COR-L47 (cell line): ENCODE measurements at places on chromosomes 16 and 17.

- DNase-seq: no peak
Observed at GRCh38 chr17:31488982-31489294, 97.5 kb downstream of the RAB11FIP4 start.

DNA sequence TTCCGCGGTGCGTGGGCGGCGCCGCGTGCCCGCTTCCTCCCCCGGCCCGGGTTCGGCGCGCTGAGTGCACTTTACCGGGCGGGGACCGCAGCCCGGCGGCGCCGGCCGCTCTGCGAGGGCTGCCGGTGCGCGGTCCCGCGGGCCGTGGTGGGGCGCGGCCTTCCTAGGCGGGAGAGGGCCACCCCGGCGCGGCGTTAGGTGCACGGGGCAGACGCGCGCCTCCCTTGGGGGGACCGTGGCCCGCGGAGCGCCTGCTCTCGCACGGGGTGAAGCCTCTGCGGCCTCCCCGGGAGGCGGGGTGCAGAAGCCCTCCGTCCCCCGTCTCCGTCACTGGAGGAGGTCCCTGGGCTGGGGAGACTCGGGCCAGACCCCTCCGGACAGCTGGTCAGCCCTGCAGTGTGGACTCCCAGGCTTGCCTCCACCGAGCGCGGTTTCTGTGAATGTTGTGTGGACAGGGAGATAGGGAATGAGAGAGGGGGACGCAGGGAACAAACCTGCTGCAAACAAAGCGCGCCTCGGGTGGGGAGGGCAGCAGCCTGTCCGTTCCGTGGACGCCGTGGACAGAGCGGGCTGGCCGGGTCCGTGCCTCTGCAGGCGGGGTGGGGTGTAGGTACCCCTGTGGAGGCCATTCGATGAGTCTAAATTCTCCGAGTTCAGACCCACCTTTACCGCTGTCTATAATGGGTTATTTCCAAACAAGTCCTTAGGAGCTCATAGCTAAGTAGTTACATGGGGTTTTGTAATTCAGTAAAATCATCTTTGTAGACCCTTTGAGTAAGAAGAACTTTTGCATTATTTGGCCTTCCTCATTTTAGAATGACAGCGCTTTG lies 721 bp downstream of the TBCD start:
- no peak for DNase-seq

GRCh38 chr17:28763804-28764266 lies 20.0 kb downstream of the TRAF4 start:
- peak; percentile 72 for DNase-seq

DNA sequence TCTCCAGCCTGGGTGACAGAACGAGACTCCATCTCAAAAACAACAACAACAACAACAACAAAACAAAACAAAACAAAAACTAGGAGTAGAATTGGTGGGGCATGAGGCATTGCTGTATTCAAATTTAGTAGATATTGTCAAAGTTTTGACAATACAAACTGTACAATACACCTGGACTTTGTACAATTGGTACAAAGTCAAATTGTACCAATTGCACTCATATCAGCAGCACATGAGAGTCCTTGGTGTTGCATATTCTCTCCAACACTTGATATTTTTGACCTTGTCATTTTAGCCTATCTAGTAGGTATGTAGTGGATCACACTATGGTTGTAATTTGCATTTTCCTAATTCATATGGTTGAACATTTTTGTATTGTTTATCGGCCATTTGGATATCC lies 14.3 kb upstream of the ATF7IP2 start:
- DNase-seq: no peak

DNA sequence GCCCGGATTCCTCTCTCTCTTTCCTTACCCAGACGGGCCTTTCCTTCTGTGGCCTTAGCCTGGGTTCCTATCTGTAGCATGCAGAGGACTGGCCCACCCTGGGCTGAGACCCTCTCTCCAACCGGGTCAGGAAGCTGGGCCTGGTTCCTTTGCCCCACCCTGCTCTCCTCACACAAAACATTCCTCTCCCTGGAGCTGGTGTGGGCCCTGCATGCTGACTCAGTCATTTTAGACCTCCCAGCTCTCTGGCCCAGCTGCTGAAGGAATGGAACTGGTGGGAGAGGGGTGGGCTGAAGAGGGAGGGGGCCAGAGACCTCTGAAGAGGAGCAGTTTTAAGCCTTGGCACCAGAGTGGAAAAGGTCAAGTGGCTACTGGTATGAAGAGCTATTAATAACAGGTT lies 957 bp downstream of the MYL4 start:
- no peak for DNase-seq

DNA sequence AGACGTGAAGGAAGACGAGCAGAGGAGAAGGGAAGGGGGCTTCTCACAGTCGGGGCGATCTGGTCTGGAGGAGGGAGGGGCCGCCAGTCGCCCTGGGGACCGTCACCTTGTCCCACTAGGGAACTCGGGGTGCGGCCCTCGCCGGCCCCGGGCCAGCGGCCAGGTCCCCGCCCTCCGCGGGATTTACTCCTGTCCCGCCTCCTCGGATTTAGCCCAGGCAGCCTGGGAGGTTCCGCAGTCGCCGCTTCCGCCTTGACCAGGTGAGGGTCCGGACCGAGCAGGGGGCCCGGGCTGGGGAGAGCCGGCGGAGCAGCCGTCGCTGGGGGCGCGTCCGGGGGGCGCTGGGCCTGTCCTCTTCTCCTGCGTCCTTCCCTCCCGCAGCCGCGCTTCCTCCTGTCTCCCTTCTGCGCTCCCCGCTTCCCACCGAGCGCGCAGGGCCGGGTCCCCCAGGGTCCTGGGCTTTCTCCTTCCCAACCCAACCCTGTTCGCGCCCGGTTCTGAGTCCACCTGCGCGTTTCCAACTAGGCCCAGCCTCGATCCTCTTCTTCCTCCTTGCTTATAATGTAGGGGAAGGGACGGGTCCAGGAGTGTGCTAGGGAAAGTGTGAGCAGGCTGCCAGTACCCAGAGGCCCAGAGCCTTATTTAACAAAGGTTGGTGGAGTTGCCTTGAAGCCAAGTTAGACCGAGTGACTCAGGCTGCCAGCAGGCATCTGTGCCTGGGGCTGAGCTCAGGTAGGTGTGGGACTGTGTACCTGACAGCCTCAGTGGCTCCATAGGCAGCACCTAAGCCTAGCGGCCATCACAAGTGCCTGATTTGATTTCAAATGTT lies at the start of gene TNK1:
Gene TNK1 (plus strand): TSS at position 235 of the 829 bp plus-strand sequence. CDS start 1,838 bp downstream, outside the sequence.
- DNase-seq: no peak
